ENCODE measurements at places on chromosomes 7 and 10.

DNA sequence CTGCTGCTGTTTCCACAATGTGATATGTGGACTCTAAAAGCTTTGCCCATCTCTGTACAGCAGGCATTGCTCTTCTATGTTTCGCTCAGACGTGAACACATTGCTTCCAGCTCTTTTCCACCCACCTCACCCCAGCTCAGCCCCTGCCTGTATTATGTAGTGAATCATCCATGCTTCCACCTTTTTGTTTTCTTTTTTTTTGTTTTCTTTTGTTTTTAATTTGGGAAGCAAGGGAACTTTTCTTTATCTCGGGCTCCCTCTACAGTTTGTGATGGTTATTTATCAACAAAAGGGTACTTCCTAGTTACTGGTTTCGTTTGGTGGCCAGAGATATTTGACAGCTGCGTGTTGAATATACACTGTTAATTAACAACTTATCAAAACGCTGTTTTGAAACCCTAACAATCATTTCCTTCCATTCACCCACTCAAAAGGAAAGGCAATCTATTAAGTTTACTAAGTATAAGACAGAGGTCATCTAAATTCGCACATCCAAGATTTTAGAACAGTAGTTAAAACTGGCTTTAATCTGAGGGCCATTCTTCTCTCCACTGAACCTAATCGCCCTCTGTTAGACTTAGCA is 127.9 kb upstream of the STK17A start:
- DNase-seq, result no peak

DNA sequence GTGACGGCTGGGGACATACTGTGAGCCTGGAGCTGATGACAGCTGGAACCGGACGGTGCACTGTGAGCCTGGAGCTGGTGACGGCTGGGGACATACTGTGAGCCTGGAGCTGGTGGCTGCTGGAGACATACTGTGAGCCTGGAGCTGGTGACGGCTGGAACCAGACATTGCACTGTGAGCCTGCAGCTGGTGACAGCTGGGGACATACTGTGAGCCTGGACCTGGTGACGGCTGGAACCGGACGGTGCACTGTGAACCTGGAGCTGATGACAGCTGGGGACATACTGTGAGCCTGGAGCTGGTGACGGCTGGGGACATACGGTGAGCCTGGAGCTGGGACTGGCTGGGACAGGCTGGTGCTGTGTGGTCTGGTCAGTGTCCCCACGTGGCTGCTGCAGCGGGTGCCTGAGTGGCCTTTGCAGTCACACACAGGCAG is 47.9 kb downstream of the PTPRN2 start:
- DNase-seq, result no peak

GRCh38 chr7:64685741-64686140 is 19.8 kb downstream of the ZNF107 start:
- no peak for DNase-seq

DNA sequence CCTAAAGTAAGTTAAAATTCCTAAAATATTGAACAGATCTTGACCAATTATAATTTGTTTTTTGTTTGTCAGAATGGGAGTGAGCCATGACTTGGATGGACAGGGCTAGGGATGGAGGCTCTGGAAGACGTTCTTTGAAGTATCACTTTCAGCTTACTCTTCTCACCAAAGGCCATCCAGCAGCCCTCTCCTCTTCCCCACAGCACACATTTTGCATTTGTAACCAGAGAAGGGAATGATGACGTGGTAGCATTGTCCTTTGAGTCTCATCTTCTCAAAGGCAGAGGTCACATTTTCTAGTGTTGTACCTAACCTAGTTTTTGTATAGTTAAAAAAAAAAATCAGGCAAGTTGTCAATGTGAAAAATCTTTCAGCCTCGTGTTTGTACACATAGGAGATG is 43.8 kb upstream of the AGR3 start:
- DNase-seq, result no peak

DNA sequence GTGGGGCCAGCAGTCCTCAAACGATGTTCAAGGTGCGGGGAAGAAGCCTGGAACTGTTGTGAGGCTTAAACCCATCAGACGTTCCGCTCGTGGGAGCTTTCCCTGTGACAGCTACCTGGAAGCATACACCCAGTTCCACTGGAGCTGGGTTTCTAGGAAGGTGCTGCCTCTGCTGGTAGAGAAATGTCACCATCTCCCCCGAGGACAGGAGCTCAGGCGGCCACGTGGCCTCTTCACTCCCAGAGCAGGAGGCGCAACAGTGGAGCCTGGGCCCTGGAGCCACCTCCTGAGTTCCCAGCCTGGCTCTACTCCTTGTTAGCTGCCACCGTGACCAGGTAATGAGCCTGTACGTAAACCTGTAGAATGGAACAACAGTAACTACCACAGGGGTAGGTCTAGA is 156.1 kb downstream of the ADARB2 start:
- no peak for DNase-seq

GRCh38 chr10:75358835-75359421 is 42.6 kb downstream of the ZNF503 start:
- DNase-seq, result no peak

DNA sequence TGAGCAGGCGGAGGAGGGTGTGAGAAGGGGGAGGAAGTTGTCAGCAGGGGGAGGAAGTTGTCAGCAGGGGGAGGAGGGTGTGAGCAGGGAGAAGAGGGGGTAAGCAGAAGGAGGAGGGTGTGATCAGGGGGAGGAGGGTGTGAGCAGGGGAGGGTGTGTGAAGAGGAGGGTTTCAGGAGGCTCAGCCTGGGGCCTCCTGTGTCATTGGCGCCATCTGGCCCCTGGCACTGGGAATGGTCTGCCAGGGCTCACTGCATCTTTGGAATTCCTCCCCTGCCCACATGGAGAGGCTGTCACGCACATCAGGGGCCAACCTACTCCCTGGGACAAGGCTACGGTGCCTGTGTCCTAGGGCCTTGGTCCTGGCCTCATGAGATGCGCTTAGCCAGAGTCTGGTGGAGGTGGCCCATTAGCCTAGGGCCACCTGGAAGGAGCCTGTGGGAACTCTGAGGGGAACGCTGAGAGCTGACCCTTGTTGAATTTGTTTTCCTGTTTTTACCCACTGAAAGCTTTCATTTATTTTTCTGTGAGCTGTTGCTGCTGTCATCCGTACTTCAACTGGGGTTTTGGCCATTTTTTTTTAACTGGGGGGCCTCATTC is 18.0 kb downstream of the CAMK2B start:
- no peak for DNase-seq

DNA sequence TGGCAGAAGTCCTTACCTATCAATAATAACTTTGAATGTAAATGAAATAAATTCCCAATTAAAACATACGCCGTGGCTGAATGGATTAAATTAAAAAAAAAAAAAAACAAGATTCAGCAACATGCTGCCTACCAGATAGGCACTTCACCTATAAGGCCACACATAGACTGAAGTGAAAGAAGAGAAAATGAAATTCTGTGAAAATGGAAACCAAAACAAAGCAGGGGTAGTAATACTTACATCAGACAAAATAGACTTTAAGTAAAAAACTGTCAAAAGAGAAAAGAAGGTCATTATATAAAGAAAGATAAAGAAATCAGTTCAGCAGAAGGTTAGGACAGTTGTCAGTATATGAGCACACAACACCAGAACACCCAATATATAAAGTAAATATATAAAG is 55.3 kb downstream of the TCAF1 start:
- no peak for DNase-seq

DNA sequence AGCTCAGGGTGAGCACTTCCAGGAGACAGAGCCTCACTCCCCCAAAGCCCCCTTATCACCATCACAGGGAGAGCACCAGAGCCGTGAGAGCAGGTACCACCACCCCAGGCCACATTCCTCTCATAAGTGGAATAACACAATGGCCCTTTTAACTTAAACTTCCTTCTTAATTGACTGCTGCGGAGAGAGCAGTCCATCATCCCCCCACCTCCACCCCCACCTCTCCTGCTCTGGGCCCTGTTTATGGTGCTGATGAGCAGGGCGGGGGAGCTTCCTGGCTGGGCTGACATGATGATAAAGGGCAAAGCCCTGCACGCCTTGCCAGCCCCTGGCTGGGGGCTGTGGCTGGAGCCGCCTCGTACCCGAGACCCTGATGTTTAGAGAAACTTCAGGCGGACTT is 81.4 kb upstream of the PODXL start:
- no peak for DNase-seq

DNA sequence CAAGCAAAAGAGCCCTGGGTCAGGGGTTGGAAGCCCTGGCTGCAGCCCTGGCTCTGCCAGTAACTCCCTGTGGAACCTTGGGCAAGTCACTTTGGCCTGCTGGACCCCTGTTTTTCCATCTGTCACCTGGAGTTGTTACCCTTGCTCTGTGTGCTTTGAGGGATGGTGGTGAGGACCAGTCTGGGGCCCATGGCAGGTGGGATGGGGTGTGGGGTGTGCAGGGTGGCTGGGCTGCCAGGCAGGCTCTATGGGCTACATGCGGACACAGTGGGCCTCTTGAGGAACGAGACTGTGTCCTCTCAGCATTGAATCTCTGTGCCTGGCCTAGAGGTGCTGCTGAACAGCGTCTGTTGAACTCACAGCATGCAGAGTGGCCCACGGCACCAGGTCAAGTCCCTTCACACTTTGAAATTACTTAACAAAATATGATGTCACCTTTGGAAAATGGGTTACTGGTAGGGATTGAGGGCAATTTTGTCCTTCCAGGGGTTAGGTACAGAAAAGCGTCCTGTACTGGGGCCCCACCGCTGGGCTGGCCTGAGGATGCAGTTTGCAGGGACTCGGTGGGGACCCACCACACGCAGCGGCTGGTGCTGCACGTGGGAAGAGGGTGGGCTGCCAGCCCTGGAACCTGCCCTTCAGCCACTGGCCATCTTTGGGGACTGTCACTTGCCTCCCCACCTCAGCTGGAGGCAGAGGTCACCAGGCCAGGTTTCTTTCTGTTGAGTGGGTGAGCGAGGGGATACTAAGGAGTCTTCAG is 45.3 kb downstream of the PRF1 start:
- DNase-seq, result no peak

GRCh38 chr7:102072636-102073209 is 213.9 kb upstream of the SH2B2 start:
- no peak for DNase-seq

GRCh38 chr7:150345012-150345411 is 3.6 kb upstream of the RARRES2 start:
- DNase-seq, result no peak

Data from stimulated activated CD8-positive, alpha-beta memory T cell treated with anti-CD3 and anti-CD28 coated beads, Interleukin-15, amount 100 ng/mL, for 48 hours (primary cell).